Natural killer cell (primary cell): ENCODE measurements at places on chromosomes 1 and 21.

DNA sequence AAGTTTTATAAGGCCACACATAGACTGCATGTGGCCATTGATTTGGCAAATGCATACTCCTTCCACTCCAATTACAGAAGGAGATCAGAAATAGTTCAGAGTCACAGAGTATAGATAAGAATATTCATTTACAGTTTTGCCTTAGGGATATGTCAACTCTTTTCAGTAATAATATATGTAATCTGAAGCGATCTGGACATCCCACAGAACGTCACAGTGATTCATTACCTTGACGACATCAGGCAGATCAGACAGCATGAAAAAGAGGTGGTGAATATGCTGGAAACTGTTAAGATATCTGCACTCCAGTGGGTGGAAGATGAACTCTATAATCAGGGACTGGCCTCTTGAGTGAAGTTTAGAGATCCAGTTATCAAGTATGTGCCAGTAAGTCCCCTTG lies 240.4 kb downstream of the DPYD start:
- no peak for DNase-seq

GRCh38 chr1:201921952-201922558 lies 24.3 kb downstream of the LMOD1 start:
- DNase-seq = no peak

DNA sequence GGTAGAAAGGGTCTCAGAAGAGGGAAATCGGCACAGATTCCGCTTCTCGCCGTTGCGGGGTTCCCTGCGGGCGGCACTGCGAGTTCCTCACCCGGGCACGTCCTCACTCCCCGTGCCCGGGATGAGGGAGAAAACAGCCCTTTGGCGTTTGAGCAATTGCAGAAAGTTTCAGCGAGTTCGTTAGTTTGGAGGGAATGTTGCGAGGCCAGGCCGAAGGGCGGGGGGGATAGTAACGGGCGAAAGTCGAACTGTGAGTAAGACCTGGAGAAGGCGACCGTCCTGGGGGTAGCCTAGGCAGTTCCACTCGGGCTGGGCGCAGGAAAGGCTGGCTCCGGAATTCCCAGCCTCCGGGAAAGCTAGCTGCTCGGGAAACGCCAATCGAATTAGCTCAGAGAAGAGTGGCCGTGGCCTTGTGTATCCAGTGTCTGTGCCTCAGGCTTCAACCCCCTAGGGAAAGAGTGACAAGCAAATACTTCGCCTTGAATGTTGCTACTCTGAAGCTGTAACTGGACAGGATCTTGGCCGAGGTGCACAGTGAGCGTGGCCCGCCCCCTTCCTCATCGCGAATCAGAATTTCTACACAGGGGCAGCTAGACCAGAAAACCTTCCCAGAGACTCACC lies 787 bp downstream of the PTGFR start:
- no peak for DNase-seq

DNA sequence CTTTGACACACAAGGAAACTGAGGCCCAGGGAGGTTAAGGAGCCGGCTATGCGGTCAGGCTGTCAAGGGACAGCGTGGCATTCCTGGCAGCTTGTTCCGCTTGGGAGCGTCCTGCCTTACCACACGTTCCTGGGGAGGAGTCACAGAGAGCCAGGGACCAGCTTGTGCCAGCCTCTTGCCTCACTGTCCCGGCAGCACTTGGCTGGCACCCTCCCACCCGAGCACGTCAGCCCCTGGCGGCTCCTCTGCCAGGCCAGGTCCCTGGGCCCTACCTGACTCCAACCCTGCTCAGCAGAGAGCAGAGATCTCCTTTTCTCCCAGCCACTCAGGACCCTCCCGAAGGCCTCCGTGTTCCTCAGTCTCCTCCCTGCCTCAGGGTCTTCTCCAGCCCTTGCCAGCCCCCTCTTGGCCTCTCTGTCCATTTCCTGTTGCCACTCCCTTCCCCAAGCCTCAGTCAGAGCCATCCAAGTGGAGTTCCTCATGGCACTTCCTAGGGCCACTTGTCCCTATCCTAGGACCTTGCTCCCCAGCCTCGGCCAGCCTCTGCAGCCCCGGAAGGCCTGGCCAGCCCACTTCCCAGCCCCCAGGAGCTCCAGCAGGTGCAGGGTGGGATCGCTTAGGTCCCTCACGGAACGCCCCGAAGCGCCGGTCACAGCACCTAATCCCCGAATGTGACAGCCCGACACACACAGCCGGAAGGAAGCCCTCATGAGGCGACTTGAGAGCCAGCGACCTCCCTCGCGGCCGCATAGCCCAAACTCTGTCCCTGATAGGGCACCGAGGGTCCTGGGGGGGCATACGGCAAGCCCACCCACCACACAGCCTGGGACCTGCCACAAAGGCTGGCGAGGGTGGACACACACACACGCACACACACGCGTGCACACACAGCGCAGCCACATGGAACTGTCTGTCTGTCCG lies 130.3 kb downstream of the CASZ1 start:
- DNase-seq = no peak

GRCh38 chr1:44472620-44473525 lies 67.8 kb downstream of the RNF220 start:
- DNase-seq = no peak

GRCh38 chr1:184166485-184166884 lies 115.0 kb downstream of the TSEN15 start:
- no peak for DNase-seq

DNA sequence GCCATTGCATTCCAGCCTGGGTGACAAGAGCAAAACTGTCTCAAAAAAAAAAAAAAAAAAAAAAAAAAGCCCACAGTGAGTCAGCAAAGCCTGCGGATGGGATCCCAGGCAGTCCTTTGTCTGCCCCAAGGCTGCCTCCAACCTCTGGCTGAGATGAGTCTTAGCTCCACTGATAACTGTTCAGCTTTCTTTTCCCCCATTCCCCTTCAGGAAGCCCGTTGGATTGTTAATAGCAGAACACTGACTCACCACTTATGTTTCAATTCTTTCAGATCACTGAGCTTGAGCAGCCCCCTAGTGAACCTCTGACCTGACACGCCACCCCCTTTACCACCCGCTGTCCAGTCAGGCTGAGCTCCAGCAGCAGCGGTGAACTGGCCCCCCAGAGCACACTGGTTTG lies 57.5 kb downstream of the ERG start:
- DNase-seq = no peak

DNA sequence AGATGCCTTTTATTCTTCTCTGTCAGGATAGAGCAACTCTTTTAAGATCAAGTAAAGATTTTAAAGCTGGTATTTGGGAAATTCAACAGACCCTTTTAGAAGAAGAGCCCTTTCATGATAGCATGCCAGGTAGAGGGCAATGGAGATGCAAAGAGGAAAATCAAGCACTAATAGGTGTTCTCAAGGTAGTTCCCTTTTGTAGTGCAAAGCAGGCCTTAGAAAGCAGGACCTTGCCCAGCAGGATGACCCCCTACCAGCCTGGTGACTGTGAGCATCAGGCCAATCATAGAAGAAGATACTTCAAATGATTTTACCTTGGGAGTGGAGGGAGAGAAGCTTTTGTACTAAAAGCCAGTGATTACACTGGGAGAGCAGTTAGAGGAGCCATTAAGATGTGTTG lies 381.4 kb upstream of the ZRANB2 start:
- no peak for DNase-seq
